Activated T-cell treated with anti-CD3 and anti-CD28 coated beads, Interleukin-2, amount 50 U/mL, for 72 hours (primary cell): ENCODE measurements at places on chromosomes 11 and 22.

DNA sequence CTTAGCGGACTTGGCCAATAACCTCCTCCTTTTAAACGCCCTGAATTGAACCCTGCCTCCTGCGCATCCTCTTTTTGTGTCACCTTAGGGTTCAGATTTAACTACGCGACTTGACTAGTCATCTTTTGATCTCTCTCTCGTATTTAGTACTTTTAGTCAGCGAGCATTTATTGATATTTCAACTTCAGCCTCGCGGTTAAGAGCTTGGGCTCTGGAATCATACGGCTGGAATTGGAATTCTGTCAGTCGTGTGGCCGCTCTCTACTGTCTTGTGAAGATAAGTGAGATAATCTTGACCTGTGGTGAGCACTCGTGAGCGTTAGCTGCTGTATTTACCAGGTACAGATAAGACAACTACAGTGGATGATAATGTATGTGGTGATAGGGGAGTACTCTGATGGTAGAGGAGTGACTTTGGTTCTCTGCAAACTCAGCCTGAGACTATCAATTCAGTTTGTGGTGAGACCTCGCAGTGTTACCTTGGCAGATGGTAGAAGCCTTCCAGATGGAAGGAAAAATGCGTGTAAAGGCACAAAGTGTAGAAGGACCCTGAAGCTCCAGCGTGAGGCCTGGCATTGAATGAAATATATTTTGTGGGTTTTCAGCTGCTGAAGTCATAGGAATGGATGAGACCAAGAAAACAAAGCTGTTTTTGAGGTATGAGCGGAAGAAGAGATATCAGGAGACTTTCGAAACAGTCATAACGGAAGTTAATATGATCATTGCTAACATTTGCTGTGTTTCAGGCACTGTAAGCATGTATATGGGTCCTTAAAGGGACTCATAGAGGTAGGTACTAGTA lies 682 bp downstream of the ATM start:
- peak; percentile 45 for DNase-seq

GRCh38 chr11:19279451-19279850 lies 38.7 kb upstream of the E2F8 start:
- no peak for DNase-seq

DNA sequence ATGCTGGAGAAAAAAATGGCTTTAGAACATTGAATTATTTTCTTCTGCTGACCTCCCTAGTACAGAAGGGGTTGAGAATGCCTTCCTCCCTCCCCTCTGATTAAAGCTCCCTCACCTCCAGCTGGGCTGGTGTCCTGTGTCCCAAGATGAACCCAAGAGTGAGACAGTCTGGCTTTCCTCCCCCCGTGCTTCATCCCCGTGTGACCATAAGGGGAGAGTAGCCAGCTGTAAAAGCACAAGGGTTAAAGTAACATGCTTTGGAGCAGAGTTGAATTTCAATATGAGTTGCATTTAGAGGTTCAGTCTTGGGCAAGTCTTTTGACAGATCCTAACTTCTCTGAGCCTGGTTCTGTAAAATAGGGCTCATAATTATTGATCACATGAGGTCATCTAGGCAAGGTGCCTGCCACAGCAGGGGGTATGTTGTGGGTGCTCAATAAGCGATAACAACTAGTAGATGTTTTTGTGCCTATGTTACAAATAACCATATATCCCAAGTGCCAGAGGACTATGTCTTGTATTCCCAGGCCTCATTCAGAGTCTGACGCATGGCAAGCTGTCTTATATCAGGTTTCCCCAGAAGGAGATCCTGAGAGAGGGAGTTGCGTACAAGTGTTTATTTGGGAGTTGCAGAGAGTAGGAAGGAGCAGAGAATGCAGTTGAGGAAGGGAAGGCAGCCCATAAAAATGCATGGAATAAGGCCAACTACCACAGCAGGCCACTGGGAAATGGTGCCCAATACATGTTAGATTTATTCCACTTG lies 4.1 kb downstream of the PRG2 start:
- no peak for DNase-seq

DNA sequence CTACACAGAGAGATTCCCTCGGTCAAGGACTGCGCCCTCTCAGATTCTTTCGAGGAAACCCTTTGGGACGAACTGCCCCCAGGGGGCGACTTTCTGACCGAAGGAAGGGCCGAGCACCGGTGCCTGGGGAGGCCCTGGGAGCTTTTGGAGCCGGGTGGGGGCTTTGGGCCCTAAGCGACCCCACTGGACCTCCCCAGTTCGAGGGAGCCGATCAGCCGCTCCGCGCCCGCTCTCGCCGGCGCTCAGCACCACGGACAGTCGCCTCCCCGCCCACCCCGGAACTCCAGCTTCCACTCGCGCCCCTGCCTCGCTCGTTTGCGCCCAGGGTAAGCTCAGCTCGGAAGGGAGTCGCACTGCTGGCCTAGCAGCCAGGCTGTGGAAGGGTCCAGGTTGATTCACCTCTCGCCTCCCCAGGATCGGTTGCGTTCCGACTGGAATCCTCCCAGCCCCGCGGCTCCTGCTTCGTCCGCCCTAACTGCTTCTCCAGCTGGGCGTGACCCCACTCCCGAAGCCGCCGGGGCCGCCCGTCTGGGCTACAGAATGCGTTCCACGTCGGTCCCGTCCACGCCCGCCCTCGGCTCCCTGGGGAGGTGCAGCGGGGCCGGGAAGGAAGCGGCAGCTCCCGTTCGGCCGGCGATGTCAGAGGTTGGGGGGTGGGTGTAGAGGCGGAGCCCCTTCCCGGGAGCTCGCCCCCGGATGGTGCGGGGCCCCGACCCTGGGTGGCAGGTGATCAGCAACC lies 428 bp downstream of the SCN3B start:
- peak; percentile 30 for DNase-seq

DNA sequence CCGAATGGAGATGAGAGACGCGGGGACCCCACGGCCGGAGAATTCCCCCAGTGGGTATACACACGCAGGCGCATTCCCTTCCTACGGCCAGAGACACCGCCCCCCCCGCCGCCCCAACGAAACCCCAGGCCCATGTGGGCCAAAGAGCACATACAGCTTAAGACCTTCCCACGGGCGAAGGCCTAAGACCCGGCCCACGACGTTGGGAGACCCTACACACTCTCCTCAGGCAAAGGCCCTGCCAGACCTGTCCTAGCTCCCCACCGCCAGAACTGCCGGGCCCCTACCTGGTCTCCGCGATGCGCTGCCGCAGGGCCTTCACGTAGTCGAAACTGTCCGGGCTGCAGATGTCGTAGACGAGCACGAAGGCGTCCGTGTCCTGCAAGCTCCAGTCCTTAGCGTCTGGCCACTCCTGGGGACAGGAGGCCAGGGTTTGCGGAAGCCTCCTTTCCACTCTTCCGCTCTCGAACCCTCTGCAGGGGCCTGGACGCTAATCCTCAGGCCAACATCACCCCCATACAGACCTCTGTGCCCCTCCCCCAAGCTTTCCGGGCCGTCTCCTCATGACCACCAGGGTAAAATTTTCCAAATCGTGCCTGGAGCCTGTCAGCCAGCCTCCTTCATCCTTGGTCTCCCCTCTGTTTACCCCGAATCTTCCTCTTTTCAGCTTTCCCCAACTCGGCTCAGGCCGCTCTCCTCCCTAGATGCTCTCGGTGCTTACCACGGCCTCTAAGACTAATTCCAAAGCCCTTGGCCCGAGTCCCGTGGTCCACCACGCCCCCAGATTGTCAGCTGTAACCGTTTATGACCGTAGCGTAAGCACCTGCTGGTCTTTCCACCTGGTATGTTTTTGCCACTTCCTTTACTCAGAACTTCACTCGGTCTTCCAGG lies 1.7 kb downstream of the RASL10A start:
- no peak for DNase-seq

DNA sequence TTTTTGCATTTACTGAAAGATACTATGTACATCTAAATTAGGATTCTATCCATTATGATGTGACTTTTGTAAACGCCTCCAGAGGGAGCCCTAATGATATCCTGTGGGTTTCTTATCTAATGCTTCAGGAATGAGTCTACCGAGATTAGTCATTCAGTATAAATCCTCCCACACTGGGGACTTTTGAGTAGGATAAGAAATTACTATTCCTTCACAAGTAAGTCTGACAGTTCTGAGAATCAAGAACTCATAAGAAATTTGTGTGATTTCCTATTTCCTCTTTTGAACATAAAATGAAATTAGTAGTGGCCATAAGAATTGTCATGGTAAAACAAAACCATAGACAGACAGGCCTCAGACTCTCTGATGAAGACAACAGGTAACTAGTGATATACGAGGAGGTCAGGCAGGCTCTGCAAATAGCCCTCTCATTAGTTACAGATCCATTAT lies 10.0 kb upstream of the OR5M1 start:
- DNase-seq: no peak

DNA sequence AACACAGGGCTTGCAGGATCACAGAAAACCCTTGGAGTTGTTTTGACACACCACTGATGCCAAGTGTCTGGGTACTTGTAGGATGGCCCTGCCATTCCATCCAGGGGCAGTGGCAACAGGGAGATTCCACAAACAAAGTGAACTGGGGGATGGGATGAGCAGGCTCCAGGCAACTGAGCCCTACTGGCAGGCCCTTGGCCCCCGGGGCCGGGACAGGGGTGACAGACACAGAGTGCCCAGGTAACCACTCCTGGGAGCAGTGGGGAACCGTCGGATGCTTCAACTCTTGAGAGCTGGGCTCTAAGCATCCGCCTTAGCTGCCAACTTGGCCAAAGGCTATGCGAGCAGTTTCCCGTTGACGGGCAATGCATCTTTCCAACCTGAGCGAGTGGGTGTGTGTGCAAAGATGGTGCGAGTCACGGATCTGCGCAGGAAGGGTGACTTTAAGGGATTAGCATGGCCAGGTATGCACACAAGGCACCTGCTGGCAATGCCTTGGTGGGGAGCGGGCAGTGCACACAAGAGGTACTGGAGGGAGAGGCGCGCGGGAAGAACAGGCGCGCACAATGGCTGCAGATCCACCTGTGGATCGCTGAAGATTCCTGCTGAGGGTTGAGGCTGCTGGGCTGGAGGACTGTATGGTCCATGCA lies 83.1 kb upstream of the PRODH start:
- no peak for DNase-seq

- no peak for DNase-seq
These were observed 38.3 kb upstream of the TH start for GRCh38 chr11:2209900-2210321.

DNA sequence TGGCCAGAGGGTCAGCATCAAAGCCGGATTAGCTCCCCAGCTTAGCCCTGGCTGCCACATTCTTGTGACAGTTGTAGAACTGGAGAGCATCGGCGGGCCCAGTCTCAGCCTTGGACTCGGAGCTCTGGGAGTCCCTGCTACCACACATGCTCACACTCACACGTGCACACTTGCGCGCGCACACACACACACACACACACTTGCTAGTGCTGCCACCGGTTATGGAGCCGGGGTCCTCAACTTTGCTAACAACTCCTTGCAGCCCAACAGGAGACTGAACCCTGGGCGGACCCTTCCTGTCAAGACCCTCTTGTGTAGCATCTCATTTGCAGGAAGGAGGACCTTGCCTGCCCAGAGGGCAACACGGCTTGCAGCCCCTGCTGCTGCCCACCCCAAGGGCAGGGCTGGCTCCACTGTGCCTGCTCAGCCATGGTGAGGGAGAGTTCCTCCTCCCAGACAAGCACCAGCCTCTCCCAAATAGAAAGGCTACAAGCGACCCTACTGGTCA lies 107.6 kb downstream of the WNT7B start:
- no peak for DNase-seq

DNA sequence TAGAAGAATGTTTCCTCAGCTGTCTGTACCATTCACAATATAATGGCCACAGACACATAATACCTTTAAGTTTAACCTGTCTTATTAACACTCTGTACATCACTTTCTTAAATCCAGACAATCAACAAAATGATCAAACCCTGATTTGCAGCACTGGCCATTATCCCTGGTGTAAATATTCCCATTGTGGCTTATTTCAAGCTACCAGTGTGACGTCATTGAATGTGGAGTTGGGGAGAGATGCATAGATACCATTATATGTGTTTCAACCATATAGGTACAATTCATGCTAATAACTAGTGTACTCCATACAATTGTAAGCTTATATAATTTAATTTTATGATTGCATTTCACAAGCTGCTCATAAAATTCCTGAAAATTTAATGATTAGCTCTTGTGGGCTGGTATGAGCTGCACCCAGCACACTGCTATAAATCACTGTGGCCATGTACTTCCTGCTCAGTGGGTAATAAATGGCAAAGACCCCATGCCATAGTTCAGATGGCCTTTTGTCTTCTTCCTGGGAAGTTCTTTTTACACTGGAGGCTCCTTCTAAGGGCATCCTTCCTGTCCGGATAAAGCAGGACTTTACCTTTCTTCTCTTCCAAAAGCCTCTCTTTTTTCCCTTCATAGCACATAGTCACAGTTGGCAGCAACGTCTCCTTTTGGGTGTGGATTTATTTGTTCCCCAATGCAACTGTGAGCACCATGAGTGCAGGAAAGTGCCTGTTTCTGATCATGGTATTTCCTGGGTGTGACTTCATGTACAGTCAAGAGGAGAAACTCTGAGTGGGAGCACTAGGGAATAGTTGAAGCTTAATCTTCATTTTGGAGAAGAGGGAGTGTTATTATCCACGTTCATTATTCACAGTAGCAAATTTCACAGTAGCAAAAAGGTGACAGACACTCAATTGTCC lies 87.8 kb downstream of the MIAT start:
- no peak for DNase-seq

- no peak for DNase-seq
These were observed 106.2 kb downstream of the LRRC32 start for GRCh38 chr11:76564364-76564763.

DNA sequence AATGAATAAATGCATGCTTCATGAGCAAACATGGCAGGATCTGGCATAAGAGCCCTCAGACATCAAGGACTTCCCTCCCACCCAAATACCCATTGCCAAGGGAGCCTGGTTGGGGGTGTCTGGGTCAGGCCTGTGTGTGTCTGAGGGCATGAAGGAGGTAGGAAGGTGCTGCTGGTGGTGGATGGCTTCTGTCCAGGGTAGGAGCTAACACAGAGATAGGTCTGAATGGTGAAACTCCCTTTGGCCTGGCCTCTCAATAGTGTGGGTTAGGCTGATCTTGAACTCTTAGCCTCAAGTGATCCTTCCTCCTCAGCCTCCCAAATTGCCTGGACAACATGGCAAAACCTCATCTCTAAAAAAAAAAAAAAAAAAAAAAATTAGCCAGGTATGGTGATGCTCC lies 2.8 kb downstream of the AMPD3 start:
- no peak for DNase-seq

GRCh38 chr11:119671051-119671450 lies 57.9 kb downstream of the NECTIN1 start:
- DNase-seq: no peak

DNA sequence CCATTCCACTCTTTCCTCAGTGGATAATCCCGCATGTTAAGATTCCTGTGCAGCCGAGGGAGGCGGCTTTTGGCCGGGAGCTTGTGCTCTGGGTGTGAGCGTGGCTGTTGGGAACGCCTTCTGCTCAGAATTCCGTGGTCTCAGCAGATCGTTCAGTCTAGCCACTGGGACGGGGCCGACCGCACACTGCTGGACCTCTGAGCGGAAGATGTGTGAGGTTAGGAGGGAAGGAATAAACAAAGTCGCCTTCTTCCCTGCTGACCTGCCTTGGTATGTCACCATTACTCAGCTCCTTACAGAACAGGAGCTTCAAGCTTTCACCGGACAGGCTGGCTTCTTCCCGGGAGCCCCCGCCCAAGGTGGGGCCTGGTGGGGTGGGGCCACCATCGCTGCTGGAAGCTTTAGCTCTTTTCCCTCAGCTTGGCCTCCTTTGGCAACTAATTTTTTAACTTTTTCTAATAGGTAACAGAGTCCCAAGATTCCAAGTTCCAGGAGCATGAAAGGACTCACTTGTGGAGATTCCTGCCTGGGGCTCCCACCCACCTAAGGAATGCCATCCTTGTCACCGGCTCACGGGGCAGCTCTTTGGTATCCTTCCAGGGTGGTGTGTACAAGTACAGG lies 22.5 kb upstream of the SEPTIN5 start:
- DNase-seq: no peak
